ENCODE measurements at places on chromosomes 2 and 18.

- no peak for DNase-seq
Measured at GRCh38 chr2:241949736-241950412, 80.3 kb downstream of the RTP5 start.

GRCh38 chr18:22172120-22172582, 2.8 kb downstream of the GATA6 start:
- no peak for DNase-seq

DNA sequence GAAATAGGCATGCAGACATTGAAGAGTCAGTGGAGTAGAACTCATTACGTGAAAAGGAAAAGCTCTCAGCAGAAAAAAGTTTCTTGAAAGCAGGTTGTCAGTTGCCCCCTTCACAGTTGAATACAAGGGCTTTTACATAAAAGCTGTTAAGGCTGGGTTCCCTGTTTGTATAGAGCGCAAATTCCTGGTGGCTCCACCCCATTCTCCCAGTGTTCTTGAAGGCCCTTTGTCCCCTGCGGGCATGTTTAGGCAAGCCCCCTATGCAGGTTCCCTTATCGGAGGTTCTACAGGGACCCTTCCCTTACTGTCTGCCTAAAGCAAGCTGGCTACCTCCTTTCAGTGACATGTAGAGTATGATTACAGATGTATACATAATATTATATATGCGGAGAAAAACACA, 497.2 kb upstream of the SYT4 start:
- no peak for DNase-seq

GRCh38 chr2:595831-596592, 81.2 kb downstream of the TMEM18 start:
- no peak for DNase-seq

- DNase-seq, result no peak
Measured at GRCh38 chr2:189625636-189626035, 35.6 kb upstream of the ASNSD1 start.

DNA sequence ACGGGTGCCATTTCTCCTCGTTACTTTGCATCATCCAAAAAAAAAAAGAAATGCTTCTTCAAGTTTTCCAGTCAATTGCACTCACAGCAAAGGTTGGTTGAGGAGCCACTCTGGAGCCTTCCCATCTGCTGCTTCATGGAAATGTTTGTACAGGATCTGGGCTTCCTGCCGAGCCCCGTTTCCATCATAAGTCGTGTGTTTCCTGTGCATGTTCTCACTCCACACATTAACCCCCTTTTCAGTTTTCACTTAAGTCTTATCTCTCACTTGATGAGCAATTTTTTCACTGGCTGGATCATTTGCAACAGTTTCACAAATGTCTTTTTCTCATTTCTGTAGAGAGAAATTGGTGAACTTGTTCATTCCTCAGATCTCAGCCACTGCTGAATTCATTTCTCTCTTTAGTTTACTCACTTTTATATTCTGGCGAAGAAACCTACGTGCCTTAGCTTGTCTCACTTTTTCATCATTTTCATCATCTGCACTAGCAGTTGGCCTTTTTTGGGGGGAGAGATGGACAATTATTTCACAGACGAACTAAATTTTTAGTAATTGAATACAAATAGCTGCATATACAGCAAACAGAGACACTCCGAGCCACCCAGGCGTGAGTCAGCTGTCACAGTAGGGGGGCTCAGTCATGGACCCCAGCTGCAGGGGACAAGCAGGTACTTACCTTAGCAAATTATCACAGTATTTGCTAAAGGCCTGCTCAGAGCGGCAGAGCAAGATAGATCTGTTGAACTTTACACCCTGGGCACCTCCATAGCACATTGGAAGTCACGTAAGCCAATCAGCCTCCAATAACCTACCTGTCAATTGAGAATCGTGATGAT, 750.8 kb upstream of the ID2 start:
- no peak for DNase-seq

DNA sequence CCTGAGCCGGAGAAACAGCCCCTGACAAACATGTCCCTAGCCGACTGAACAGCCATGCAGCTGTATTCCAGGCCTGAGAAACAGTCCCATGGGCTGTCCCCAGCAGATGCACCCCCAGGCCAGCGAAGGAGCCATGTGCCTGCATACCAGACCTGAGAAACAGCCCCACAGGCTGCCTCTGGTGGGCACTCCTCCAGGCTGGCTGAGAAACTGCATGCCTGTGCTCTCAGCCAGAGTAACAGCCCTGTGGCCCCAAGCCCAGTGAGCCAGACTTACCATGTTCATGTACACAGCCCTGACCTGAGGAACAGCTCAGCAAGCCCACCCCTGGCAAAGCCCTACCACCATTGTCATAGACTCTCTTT, 24.8 kb downstream of the BOLL start:
- no peak for DNase-seq

GRCh38 chr2:237059155-237059875, 26.4 kb upstream of the COPS8 start:
- DNase-seq, result no peak

GRCh38 chr2:72996117-72996502, 75.4 kb downstream of the SFXN5 start:
- DNase-seq, result no peak

DNA sequence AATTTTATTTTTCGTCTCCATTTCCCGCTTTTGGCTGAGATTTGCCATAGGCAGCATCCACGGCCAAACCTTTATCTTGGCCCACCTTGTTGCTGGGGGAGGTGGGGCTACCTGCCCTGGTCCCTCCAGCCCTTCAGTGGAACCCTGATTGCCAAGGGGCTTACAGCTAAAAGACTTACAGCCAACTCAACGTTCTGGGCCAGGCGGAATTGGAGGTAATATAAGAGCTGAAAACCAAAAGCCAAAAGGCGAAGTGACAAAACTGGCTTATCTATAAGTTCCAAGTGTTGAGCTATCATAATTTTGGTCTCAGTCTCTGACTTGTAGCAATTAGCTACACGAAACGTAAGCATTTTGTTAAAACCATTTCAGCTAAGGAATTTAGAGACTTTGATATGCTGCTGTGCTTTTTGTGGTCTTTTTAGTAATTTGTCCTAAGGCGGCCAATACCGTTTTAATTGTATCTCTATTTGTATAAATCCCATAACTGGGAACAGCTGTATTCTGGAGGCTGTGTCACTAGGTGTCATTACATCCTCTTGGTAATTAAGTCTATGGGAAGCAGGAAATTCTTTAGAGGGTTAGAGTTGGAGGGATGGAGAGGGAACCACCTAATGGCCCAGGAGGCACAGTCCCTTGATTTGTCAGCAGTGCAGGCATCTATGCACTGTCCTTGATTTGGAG, 24.0 kb downstream of the PDCD1 start:
- no peak for DNase-seq

DNA sequence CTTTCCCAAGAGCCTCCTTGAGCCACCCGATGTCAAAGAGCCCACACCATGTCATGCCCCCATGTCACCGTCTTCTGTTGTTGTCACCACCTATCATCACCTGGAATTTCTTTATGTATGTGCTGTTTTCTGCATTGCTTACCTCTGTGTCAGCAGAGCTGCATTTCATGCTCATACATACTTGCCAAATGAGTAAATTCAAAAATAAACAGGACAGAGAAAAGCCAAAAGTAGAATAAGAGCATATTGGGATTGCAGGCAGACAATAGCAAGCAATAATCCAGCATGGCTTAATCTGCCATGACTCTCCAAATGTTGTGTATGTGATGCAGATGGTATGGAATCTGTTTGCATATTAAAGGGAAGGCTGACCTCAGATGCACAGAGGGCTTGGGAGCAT, 15.3 kb upstream of the RGPD4 start:
- no peak for DNase-seq

DNA sequence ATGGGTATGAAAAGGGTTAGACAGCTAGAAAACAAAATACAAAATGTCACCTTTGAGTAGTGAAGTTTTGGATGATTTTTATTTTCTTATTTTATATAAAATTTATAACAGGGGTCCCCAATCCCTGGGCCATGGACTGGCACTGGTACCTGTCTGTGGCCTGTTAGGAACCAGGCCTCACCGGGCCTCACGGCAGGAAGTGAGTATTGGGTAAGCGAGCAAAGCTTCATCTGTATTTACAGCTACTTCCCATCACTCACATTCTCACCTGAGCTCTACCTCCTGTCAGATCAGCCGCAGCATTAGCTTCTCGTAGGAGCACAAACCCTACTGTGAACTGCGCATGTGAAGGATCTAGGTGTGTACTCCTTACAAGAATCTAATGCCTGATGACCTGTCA, 202.8 kb upstream of the TWIST2 start:
- DNase-seq, result no peak

GRCh38 chr2:240597419-240598181, 11.1 kb downstream of the CAPN10 start:
- no peak for DNase-seq

- no peak for DNase-seq
Measured at GRCh38 chr2:188979187-188980114, 5.3 kb downstream of the COL3A1 start.

GRCh38 chr2:22784566-22784965, 600.4 kb upstream of the KLHL29 start:
- no peak for DNase-seq

GRCh38 chr2:236871500-236872001, 214.1 kb upstream of the COPS8 start:
- no peak for DNase-seq

DNA sequence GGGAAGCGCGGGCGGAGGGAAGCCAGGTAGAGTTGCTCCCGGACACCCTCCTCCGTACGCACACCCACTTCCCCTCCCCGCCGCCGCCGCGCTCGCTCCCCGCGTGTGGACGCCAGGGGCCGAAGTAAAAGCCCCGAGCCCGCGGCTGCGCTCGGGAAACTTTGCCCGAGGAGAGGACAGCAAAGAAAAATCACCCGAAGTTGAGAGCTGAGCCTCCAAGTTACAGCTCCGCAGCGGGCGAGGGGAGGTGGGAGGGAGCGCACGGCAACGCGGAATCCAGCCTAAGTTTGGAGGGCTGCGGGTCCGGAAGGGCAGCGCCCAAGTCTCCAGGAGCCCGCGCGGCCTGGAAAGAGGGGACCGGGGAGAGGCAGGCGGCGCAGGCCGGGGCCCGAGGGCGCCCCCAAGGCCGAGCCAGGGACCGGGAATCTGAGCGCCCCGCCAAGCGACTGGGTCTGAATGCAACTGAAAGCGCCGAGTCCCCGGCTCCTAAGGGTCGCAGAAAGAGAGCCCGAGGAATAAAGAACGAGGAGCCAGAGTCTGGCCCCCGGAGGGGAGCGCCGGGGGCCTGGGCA, 706 bp upstream of the BCL11A start:
- no peak for DNase-seq

DNA sequence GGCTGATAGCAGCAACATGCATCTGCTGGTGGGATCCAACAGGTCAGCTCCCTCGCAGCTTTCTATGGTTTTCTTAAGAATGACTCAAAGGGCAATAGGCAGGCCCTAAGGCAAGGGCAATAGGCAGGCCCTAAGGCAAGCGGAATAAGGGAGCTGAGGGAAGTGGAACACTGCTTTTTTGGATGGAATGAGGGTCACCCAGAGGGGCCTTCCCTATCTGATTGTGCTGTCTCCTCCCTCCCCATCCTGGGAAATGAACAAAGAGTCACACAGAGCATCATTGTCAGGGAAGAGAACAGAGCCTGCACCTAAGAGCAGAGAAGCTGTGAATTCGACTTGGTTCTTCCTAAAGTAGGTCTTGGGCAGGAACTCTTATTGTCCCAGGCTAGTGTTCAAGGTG, 43.3 kb upstream of the PTPRM start:
- no peak for DNase-seq

DNA sequence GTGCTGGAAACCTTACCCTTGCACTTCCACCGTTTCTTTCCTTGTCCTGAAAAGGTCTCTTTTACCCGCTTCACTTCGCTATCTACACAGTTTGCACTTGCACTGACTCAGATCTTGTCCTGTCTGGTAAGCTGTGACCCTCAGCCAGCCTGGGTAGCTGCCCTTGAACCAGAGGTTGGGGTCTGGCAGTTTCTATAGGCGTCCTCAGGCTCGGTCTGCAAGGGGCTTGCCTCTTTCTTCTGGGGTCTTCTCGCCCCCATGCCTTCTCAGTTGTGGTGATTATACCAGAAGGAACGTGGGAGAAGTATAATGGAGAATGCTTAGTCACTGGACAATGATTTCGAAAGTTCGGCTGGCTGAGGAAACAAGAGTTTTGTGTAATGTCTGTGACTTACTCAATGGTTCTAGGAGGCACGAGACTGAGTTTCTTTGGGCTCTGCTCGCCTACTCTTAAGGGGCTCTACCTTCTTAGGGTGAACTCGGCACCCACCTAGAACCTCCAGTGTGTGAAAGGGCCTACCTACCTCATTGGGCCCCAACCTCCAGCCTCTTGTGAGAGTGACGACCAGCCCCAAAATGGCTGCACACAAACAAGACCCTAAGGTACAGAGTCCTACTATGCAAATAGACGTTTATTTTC, 6.9 kb upstream of the STAT1 start:
- no peak for DNase-seq

DNA sequence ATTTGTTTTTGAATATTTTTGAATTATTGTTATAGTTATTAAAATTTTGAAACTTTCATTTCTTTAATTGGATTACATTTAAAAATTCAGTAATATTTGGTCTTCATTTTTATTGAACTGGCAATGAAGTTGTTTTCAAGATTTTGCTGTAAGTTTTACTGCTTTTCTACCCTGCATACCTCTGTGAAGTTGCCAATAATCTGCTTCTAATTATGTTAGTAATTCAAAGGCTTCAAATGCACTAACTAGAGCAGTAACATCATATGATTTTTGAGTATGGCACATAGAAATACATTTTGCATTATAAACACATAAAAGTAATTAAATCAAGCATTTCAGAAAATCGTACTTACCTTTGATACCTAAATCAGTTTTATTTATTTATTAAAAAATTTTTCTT, 40.3 kb upstream of the FAM171B start:
- DNase-seq, result no peak

- no peak for DNase-seq
Measured at GRCh38 chr2:134109725-134110124, 144.1 kb upstream of the MGAT5 start.

DNA sequence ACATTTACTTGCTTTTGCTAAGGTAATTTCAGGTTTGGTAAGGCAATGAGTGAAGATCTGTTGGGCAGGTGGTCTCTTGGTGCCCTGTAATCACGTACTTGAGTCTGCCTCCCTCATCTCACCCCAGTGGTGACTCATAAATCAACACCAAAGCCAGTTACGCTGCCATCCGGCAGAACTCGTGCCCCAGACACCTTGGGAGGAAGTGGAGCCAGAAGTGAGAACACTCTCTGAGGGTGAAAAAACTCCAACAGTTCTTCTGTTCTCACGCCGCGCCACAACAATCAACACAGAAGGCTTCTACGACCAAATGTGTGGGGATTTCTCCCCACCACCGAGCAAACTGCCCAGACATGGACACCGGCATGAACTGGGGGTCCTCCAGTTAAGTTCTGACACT, 206.2 kb downstream of the ARL4C start:
- DNase-seq, result no peak

- no peak for DNase-seq
Measured at GRCh38 chr2:217219164-217219520, 359.3 kb upstream of the TNP1 start.
